ENCODE measurements at places on chromosomes 2 and 18.

- DNase-seq: no peak
Observed at GRCh38 chr18:14174706-14175085, 42.5 kb upstream of the ZNF519 start.

- no peak for DNase-seq
Observed at GRCh38 chr2:45570671-45571334, 40.3 kb downstream of the SRBD1 start.

DNA sequence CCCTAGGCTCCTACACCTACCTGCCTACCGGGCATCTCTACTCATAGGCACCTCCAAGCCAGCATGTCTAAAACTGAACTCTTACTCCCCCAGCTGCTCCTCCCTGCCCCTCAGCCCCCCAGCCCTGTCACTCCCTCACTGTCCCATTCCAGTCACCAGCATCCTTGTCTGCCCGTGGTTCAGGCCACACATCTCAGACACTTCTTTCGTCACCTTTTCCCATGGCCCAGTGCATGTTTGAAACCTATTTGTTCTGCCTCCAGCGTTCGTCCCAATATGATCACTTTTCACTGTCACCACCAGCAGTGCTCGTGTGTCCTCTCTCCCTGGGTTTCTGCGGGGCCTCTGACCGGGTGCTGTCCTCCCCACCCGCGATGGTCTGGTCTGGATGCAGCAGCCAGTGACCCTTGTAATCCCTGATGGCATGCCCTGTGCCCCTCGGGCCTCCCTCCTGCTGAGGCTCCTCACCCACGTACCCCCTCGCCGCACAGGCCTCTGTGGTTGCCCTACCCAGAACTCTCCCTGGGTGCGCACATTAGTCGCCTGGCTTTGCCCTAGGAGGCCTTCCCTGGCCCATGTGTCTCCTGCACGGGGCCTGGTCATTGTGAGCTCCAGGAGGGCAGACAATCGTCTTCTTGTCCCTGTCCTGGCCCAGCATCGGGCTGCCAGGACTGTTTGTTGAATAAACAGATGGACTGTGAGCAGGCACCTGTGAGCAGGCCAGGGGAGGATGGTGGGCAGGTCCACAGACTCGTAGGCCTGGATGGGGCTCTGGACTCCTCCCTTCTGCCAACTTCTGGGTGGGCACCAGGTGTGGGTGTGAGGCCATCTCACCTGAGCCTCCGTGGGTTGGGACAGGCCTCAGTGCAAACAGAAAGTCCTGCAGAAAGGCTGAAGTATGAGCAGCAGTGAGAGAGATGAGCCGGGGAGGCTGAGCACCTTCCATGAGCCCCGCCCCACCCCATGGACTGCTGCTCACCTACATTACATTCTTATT lies 15.5 kb downstream of the LDLRAD4 start:
- no peak for DNase-seq

DNA sequence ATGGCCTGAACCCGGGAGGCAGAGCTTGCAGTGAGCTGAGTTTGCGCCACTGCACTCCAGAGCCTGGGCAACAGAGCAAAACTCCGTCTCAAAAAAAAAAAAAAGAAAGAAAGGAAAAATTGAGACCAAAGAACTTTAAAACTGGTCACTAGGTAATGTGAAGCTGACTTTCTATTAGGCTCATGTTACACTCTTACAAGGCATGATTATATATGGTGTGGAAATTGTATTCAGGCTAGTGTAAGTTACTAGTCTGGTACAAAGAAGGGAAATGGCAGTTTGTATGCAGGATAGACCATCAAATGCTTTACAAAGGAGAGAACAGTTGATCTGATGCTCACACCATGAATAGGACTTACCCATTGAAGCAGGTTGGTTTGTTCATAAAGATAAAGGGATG lies 35.4 kb upstream of the ARMC9 start:
- no peak for DNase-seq

- no peak for DNase-seq
Observed at GRCh38 chr2:234970099-234970440, 18.3 kb downstream of the SH3BP4 start.

DNA sequence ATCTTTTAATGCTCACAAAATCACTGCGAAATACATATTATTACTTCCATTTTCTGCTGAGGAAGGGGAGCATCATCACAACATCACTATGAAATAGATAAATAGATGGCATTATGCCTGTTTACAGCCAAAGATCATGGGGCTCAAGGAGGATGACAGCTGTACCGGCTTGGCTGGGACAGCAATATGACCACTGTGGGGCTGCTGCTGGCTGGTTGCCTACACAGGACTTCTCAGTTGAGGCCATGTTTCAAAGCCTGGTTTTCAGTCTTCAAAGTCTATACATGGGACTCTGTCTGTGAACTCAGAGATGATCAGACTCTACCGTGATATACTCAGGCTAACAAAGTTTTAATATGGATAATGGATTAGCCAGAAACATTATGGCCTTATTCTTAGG lies 58.7 kb downstream of the SPATS2L start:
- DNase-seq: no peak

DNA sequence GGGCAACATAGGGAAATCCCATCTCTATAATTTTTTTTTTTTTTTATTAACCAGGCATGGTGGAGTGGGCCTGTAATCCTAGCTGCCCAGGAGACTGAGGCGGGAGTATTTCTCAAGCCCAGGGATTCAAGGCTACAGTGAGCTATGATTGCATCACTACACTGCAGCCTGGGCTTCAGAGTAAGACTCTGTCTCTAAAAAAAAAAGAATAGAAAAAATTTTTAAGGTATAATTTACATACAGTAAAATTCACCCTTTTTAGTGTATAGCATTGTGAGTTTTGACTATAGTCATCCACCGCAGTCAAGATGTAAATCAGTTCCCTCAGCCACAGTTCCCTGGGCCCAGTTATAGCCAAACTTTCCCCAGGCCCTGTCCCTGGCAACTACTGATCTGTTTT lies 57.1 kb upstream of the MSH6 start:
- DNase-seq: no peak

DNA sequence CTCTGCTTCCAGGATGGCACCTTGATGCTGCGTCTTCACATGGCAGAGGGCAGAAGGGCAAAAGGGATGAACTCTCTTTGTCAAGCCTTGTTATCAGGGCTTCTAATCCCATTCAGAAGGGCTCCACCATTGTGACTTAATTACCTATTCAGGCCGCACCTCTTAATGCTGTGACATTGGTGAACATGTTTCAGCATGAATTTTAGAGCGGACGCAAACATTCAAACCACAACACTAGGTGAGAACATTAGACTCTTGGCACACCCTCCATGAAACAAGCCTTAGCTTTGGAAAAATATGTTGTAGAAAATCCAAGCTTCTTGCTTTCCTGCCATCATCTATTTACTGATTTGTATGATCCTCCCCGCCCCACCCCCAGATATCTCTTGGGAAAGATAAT lies 17.9 kb downstream of the DAW1 start:
- no peak for DNase-seq

- DNase-seq: no peak
Observed at GRCh38 chr18:57533006-57533867, 53.3 kb downstream of the FECH start.

Measured in activated CD4-positive, alpha-beta T cell treated with anti-CD3 and anti-CD28 coated beads for 48 hours (primary cell).